ENCODE measurements at places on chromosomes 3 and 15.

- DNase-seq, result no peak
Measured at GRCh38 chr3:9673082-9673481, 23.8 kb downstream of the MTMR14 start.

DNA sequence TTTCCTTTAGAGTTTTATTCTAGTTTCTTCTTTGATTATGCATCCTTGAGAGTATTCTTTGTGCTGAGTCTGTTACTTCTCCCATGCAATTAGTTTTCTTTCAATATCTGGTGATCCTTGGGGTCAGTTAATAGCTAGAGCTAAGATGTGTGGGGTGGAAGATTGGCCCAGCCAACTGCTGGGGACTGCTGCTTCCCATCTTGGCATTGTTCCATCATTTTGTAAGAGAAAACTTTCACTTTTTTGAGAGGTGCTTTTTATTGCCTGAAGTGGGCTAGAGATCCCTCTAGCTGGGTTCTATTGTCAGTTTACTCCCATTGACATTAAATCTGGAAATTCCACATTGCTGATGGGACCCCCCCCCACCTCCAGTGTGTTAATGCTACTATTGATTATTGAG lies 15.4 kb downstream of the BCL2L10 start:
- no peak for DNase-seq

DNA sequence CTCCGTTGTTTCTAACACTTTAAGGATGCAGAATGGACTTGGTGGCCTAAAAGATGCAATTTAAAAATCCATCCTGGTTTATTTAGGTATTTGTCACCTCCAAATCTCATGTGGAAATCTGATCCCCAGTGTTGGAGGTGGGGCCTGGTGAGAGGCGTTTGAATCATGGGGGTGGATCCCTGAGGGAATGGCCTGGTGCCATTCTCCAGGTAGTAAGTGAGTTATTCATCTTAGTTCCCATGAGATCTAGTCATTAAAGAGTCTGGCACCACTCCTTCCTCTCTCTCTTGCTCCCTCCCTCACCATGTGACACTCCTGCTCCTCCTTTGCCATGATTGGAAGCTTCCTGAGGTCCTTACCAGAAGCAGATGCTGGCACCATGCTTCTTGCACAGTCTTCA lies 339.1 kb downstream of the NTRK3 start:
- DNase-seq, result no peak

DNA sequence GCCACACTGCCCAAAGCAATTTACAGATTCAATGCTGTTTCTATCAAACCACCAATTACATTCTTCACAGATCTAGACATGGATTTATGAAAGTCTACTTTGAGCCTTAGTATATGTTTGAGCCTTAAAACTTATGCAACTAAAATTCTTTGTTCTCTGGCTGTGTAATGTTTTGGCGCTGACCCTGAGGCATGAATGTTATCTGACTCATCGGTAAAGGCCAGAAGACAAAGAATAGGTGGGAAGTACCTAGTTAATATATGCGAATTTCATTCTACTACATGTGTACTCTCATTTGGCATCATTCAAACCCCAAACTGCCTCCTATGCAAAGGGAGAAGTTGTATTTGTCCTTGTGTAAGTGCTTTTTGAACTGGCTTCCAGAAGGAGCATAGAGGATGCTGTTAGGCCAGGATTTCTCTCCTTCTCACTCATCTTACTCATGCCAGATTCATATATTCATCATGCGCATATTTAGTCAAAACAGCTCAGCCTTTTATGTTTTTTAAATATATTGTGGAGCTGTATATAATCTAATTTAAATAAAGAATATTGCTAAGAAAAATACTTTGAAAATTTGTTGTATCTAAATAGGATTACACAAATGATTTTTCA lies 204.2 kb downstream of the NFKBIZ start:
- DNase-seq, result no peak

DNA sequence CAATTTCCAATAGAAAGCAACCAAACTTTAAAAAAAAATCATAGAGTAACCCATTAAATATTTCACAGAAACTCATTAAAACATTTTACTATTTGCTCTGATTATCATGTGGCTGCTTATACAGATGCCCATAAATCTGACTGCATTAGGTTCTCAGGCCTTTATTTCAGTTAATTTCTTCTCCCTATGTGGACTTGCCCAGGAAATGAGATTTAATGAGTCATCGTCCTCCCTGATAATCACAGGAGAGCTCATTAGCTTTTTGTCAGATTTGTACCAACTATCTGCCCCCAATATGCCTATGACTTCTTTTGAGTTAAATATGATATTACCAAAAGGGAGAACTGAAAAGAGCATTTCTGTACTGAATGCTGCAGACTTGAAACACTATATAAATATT lies 168.0 kb downstream of the FOXB1 start:
- DNase-seq, result no peak

GRCh38 chr15:77798151-77798835 lies 165.6 kb upstream of the LINGO1 start:
- DNase-seq, result no peak

DNA sequence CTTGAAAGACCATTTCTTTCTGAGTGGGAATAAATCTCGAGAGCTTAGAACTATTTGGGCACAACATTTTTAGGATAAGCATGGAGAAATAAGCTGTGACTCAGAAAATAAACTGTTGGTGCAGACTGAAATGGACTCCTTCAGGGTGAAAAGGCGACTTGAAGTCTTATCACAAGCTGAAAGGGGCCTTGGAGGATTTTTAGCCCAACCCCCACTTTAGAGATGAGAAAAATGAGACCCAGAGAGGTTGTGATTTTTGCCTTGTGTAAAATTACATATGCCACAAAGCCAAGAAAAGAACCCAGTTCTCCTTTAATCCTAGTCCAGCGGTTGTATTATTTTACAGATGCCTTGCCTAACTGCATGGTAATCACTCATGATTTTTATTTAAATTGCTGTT lies 1.5 kb downstream of the ATP1B3 start:
- no peak for DNase-seq

DNA sequence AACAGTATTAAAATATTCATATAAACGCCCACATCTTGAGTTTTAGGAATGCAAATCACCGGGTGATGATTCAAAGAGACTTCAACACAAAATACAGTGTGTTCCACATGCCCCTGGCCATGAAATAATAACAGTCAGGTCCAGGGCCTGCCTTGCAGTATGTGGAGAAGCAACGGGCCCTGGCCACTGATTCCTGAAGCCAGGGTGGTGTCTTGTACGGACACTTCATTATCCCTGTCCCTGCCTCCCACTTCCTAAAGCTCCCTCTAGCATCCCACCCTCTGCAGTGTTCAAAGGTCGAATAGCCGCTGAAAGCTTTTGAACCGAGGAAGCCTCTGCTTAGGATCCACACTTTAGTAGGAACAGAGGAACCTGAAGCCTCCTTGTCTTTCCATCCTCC lies 50.4 kb upstream of the PCSK6 start:
- no peak for DNase-seq

DNA sequence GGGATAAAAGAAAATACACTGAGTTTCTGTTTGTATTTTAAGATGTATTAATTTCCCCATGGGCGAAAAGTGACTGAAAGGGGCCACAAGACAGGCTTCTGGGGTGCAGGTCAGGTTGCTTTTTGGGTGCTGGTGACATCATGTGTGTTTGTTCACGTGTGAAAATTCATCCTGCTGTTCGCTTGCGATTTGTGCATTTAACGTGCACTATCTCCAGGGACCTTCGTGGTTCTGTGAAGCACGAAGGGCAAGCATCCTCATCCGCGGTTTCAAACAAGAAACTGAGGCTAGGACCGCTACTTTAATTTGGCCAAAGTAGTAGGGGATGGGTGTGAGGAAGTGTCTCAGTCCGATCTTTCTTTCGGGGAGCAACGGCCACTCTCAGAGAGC lies 1.6 kb upstream of the SMAD6 start:
- DNase-seq, result no peak

DNA sequence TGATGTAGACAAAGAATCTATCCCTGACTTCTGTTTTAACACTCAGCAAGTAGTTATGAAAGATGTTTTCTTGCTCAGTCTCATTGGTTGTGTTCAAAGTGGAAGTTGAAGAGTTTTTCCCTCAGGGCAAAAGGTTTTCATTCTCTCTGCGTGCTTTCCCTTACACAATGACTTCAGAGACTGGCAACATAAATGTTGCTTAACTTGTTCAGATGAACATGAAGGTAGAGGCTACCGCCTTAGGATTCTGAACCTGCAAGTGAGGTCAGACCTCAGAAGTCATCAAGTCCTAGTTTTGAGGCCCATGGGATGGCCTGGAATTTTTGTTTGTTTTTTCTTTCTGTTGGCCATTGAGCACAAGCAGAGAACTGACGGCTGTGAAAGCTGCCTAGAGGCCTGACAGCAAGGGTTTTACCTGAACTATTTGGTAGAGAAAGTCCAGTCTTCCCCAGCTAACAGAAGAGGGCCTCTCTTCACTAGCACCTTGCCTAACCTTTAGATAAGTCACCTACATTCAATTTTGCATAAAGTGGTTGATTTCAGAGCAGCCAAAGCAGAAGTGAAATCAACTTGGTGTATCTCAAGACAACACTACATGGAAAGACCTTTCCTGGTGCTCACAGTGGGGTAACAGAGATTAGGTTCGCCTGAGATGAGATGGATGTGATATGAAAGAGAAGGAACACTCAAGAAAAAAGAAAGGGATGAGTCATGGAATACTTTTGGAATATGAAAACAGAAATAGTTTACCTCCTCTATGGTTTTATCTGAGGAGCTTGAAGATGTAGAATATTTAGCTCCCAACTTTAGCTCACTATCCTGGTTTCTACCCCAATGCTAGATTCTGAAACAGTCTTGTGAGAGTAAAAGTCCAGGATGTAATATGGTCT lies 53.6 kb upstream of the AP4E1 start:
- no peak for DNase-seq

DNA sequence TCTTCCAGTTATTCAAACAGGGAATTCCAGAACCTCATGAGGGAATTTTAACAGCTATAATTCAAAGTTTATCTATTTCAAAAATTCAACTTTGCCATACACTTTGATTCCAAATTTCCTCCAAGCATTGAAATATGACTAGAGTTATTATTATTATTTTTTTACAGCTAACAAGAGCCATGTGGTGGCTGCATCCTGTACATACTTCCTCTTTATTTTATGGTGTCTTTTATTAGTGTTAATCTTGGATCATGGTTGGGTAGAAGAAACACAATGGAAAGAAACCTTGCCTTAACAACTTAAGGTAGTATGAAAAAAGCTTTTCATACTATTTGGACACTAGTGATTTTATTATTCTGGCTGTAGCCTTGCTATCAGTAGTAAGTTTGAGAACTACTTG lies 52.7 kb downstream of the TFG start:
- no peak for DNase-seq

GRCh38 chr15:32899126-32899596 lies 181.4 kb downstream of the GREM1 start:
- no peak for DNase-seq

DNA sequence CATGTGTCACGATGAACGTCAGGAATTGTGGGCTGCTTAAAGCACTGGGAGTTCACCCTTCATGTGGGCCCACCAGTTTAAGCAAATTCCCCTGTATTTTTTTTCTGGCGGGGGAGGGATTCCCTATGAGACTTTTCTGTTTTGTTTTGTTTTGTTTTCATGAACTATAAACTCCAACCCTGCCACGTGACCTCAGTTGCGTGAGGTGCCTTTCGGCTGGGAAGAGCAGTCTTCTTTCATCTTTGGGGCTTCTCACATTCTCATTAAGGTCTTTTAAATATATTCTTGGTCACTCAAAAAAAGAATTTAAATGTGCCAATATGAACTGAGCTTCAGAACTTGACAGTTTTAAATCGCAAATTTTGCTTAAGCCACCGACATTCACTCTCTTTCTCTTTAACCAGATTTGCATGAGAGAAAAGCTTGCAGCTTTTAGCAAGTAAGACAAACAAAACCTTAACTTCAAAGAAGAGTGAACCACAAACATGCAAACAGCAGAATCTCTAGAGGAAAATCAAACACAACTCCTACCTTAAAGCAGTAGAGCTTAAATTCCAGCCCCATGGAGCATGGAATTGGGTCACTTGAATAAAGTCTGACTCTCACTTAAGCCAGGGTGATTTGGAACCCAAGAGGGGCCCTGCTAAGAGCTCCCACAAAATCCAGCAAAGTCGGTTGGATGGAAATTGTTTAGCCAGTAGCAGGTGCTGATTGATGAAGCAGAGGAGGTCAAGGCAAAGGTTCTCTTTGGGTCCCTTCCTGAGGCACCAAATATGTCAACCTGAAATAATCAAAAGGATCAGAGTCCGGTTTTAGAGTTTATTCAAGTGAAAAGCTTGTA lies 699.8 kb upstream of the GBE1 start:
- no peak for DNase-seq

DNA sequence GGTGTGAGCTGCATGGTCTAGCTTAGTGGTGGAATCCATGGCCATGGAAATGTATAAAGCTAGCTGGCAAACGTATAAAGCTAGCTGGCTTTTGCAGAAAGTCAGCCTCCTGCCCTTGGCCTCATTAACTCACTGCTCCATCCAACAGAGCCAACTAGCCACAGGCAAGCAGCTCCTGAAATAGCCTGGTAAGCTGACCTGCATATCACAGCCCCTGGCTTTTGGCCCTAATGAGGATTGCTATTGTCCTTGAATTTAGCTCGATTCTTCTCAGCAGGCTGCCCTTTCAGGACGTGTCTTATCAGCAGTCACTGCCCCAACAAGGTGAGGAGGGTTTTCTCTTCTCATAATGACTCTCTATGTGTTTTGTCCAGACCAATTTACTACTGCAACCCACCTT lies 446.8 kb downstream of the WDR72 start:
- DNase-seq, result no peak

DNA sequence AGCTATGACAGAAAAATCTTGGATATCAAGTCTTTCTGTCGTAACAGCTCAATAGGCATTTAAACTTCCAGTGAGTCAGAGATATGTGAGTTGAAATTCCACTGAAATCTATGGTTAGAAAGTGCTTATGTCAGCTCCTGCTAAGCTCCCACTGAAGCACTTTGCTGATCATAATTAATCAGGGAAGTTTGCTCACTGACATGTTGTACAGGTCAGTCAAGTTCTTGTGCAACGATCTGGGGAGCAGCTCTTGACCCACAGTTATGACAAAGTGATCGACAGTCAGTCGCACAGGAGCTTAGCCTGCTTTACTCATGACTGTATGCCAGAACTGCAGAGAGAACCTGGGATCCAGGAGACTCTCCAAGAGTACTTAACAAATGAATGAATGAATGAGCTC lies 453.5 kb downstream of the SOX2 start:
- no peak for DNase-seq

GRCh38 chr3:149021830-149022229 lies 30.5 kb downstream of the GYG1 start:
- DNase-seq, result no peak

DNA sequence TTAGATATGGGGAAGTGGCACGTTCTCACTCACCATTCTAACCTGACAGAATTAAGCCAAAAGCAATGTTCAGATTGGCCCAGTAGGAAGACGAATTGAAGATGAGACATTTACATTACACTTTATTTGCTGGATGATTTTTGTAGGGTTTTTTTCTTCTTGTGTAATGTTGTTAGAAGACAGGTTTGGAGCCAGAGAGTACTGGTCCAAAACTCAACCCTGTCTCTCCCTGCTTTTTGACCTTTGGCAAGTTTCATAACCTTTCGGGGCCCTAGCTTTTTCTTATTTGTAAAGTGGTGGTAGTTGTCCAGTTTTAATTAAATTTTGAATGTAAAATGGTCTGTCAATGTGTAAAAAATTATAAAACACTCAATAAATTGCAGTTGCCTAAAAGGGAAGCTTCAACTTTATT lies 29.5 kb downstream of the PDE8A start:
- DNase-seq, result no peak

GRCh38 chr15:67977414-67978089 lies 76.6 kb upstream of the PIAS1 start:
- no peak for DNase-seq

GRCh38 chr3:195821403-195822130 lies 9.8 kb upstream of the MUC4 start:
- no peak for DNase-seq
